ENCODE measurements at places on chromosomes 7 and 10.
A peak's percentile ranks its signal among the peaks of the same experiment; 100 is the strongest.

DNA sequence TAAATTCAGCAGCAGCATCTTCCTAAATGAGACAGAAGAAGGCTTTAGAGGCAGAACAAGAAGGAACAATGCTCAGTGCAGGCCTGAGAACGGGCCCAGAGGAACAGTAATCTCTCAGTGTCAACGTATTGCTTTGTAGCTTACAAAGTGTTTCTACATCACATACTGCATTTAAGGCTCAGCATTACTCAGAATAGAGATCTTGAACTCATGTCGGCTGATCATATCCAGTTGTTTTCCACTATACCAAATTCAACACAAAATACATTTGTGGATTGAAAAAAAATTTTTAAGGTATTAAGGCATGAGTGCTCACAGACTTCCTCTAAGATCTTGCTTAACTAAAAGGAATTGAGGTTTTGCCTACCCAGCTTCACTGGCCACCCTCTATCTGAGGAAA lies 325.1 kb downstream of the HPSE2 start:
- DNase-seq, result no peak

DNA sequence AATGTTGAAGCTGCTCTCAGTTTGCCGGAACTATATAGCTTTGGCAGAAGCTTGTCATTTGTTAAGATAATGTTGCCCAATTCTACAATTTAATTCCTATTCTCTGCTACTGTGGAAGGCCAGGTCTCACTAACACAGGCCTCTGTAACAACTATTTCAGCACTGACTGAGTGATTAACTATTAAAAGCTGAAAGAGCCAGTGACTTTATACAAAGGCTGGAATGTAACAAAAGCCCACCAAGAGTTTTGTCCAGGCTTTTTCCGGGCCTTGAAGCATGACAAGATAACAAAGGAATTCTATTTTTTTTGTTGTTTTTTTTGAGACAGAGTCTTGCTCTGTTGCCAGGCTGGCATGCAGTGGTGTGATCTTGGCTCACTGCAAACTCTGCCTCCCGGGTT lies 795.6 kb downstream of the PHTF2 start:
- DNase-seq, result no peak

GRCh38 chr7:128171-129080 lies 63.9 kb upstream of the FAM20C start:
- no peak for DNase-seq

DNA sequence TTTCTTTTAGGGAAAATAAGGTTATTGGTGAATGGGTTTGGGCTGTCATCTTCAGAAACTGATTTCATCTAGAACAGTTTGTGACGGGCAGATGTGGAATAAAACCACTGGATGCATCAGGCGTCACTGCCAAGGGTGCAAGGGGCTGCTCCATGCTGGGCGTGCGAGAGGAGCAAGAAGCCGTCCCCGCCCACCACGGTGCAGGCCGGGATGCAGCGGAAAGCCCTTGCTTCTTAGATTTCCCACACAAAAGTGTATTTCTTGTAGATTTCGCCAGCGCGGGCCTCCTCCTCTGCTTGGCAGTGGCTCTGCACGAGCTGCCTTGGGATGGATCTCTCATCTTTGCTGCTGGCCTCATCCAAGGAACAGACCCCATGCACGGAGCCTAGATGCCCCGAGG lies 189.3 kb downstream of the CUX1 start:
- no peak for DNase-seq

DNA sequence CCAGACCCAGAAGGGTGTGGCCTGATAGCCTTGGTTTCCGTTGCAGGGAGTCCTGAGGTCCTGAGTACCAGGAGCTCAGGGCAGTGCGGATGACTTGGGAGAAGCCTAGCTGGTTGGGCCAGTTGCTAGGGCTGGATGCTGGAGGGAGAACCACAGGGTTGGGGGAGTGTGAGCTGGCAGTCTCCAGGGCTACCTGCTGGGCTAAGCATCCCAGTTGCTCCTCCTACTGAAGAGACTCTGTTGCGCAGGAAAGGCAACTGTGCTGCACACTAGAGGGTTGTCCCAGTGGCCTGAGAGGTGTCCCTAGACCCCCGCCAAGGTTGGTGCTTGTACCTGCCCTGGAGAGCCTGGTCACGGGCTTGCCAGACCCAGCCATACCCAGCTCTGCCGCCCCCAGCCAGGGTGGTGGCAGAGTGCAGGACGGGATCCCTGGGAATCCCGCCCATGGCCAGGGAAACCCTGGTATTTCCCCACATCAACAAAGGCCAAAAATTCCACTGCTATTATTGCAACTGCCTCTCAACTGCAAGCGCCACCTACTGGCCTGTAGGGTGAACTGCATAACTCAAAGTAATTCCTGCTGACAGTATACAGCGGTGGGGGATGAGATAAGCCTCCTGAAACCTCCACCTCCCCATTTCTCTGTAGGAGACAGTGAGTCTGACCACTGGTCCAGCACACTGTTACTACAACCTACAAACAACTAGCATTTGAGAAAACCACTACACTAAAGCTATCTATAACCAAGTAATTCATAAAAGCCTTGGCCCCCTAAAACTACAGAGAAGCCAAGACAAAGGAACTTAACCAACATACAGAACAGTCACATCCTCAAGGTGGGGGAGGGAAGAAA lies 67.6 kb upstream of the DDC start:
- peak; percentile 91 for DNase-seq

- no peak for DNase-seq
Observed at GRCh38 chr7:120645966-120646365, 212.0 kb downstream of the TSPAN12 start.

GRCh38 chr7:82445271-82445670 lies 1.7 kb upstream of the CACNA2D1 start:
- DNase-seq, result no peak

DNA sequence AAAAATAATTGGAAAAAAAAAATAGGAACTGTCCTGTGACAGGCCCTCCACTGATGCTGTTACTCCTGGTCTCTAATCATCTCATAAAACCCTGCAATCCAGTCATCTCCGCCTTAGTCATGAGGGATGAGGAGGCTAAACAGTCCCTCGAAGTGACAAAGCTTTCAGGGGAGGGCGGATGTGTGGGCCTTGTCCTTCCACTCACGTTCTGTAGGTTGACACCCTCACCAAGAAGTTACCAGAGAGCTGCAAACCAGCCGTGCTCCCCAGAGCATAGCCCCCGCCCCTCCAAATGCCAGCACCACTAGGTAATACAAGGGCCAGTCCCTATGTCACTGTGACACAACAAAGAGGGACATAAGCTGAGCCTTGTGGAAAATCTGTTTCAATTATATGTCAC lies 11.9 kb downstream of the COBL start:
- no peak for DNase-seq

DNA sequence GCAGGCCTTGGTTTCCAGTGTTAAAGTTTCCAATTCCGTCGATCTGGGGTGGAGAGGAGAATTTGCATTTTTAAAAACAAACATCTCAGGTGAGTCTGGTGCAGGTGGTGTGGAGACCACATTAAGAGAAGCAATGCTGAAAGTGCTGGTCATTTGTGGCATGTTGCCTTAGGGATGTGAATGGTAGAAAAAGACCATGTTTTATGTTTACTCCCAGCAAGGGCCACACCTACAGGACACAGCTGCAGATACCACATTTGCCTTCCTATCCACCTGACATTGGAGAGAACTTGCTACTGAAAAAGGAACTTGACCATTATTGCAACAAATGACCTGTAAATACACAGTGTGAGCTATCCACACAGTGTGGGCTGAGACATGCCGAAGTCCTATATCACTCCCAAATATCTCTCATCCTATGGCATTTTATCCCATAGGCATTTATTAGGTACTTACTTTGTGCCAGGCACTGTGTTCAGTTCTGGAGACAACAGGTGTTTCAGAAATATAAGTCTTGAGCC lies 183.1 kb downstream of the NRP1 start:
- no peak for DNase-seq

GRCh38 chr10:78963074-78964034 lies 105.4 kb upstream of the ZMIZ1 start:
- no peak for DNase-seq

DNA sequence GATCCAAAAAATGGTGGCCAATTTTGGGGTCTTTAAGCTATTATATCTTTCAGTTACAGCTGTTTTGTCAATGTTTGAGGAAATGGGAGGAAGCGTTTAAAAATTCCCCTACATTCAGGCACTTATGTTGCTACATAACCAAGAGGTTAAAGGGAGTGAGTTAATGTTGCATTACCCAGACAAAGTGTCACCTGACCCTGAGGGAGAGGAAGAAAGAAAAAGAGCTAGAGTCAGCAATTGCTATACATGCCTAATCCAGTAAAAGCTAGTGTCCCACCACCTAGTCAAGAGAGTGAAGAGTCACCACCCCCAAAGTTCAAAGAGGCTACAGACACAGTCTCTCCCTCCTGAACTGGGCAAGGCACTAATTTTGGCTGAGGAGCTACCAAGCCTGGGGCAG lies 69.5 kb upstream of the ZNF92 start:
- peak; percentile 18 for DNase-seq

- DNase-seq, result no peak
Observed at GRCh38 chr7:21358648-21359047, 69.2 kb upstream of the SP4 start.

DNA sequence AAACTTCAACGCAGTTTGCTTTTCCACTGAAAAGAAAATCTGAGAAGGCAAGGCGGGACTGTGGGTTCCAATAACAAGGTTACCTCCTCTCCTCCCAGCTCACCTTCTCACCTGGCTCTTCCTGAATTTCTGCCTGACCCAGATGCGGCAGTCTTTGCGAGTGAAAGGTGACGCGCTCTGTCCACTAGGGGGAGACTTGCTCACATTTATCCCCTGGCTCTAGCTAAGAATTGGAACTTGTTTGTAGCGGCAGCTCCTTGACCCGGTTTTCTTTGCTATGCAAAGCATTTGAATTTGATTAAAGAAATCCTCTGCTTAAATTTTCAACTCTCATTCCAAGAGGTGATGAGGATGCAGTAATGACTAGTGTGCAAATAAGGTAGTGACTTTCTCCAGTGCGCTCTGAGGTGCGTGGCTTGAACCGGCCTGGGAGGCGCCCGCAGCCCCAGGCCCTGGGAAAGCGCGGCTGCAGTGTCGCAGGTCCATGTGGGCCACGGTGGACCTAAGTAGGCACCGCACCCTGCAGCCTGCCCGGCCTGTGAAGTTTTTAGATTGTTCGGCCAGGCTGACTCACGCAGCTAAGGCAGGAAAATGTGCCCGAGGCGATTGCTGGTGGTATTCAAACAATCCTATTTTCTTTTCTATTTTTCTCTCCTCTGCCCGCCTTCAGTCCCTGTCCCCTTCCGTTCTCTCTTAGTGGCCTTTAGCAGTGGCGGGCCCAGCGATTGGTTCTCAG lies 336.9 kb upstream of the NPSR1 start:
- DNase-seq, result peak; percentile 95

- peak; percentile 30 for DNase-seq
Observed at GRCh38 chr10:126536148-126536547, 134.3 kb downstream of the C10orf90 start.
